Activated naive CD4-positive, alpha-beta T cell treated with anti-CD3 and anti-CD28 coated beads for 36 hours (primary cell): ENCODE measurements at places on chromosomes 12 and 14. TPM values are rescaled to one million over a fixed set of nuclear protein-coding genes. Genes with fewer than 3 reads are reported as not detected.

DNA sequence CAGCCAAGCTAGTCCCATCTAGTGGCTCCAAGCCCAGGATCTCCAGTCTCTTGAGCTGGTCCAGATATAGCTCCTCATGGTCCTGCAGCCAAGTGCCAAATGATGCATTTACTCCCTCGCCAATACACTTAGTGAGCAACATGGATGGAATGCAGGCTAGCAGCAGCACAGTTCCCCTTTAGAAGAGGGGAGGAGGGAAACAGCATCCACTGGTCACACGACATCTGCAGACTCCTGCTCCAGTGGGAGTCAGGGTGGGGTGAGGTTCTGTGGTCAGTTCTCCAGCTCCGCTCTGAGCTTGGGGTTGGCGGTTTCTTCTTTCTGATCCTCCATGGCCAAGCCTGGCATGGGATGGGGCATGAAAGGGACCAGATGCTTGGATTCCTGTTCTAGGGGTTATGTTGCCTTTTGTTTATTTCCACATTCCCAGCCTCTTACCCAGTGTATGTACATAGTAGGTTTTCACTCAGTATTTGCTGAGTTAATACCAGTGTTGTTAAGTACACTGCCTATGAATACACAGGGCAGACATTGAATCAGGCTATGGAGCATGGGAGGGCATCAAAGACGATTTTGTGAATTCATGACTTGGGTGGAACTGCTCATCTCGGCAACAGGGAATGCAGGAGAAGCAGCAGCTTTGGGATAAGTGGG, 57.3 kb downstream of the GALNT16 start:
- DNase-seq, result no peak

GRCh38 chr12:114400361-114400811, 5.6 kb downstream of the TBX5 start:
- DNase-seq, result no peak

Gene RNASE4
- total RNA-seq, result not detected

DNA sequence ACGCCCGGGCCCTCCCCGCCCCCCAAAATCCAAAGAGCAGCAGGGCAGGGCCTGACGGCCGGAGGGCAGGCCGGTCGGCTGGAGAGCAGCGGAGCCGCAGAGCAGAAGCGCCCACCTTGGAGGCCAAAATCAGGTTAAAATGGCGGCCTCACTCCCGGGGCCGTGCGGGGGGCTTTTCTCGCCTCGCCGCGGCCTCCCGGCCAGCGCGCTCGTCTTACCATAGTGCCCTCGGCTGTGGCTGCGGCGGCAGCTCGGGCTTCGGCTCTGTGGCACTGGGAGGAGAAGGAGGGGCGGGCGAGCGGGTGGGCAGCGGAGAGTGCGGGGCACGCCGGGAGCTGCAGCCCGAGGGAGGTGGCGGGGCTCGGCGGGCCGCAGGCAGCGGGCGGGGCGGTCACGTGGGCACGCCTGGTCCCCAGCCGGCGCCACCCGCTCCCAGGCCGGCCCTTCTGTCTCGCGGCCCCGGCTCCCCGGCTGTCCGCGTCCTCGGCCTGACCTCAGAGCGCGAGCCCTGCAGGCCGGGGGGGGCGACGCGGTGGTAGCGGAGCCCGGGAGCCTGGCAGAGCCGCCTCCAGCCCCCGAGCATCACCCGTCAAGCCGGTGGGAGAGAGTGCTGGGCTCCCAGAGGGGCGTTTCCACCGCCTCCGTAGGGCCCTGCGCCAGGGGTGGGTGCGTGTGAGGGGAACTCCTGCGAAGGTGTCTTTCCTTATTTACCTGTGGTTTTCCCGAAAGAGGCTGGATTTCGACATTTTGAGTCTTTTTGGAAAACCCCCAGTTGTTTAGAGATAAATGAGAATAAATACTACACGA, at the start of gene CFL2:
Gene CFL2, minus strand, starts transcription at position 274 of the 807 bp plus-strand sequence. Its CDS starts 53 bp downstream, at position 221.
- DNase-seq, result peak; percentile 75

DNA sequence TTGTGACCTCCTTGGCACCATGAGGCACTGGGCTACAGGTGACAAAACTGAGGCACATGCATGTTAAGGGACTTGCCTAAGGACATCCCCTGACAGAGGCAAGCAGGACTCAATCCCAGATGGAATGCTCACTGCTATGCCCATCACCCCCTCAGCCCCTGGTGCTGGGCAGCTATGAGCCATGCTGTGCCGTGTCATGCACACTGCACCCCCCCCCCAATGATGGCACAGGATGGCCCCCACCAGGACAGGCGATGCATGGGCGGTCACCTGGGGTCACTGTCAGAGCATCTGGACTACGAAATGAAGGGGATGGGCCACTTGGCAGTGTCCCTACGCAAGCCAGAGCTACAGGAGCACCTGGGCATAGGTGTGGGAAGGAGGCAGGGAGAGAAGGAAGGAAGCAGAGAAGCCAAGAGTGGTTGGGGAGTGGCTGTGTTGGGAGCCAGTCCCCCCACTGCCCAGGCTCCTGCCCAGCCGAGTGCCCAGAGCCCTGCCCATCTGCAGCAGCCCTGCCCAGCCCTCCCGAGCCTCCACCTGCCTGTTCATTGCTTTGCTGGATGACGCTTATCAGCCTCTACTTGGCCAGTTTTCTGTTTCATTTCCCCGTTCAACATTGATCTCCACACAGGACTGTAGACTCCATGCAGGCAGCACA, 84.9 kb upstream of the DIO3 start:
- no peak for DNase-seq

DNA sequence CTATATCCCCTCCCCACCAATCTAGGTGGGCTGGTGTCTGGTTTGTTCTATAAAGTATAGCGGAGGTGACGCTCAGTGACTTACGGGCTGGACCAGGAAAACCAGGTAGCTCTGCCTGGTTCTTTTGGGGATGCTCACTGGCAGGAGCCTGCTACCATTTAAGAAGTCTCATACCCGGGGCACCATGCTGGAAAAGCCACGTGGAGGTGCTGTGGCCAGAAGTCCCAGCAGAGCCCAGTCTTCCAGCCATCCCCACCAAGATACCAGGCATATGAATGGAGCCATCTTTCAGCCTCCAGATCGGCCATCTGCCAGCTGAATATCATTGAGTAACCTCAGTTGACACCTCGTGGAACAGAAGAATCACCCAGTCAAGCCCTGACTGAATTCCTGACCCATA, 87.2 kb downstream of the AACS start:
- no peak for DNase-seq

DNA sequence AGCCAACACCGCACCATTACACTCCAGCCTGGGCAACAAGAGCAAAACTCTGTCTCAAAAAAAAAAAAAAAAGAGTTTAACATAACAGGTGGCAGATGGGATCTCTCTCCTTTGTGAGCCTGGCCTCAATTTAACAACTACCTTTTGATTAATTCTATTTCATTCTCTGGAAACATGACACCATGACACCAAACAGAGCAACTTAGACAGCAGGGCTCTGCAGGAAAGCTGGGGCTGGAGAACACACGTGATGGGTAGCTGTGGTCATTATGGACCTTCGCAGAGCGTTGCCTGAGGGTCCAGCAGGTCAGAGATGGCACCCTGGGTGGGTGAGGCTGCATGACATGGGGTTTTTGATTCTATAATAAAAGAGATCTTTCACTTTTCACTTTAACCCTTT, 1.7 kb upstream of the DGLUCY start:
- DNase-seq, result no peak

DNA sequence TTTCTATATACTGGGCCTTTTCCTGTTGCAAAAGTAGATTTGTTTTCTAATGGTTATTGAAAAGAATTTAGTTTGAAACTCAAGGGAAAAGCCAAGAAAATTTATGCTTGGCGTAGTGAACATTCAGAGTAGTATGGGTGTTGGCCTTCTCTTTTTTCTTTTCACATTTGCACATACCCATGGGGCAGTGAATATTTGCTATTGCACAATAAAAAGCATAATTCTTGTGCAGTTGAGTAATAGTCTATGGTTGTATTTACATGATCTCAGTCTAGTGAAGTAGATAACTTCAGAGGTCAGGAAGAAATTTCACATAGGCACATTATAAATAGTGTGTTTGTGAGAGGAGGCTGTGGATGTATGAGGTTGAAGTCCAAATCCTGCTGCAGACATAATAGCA, 158.1 kb downstream of the FLRT2 start:
- DNase-seq, result no peak

- DNase-seq, result peak; percentile 32
Observed at GRCh38 chr14:95464103-95464502, 52.3 kb downstream of the SYNE3 start.
